Osteocyte (in vitro differentiated cells): ENCODE measurements at places on chromosomes 7 and 10. TPM values are rescaled to one million over a fixed set of nuclear protein-coding genes. Genes with fewer than 3 reads are reported as not detected.

DNA sequence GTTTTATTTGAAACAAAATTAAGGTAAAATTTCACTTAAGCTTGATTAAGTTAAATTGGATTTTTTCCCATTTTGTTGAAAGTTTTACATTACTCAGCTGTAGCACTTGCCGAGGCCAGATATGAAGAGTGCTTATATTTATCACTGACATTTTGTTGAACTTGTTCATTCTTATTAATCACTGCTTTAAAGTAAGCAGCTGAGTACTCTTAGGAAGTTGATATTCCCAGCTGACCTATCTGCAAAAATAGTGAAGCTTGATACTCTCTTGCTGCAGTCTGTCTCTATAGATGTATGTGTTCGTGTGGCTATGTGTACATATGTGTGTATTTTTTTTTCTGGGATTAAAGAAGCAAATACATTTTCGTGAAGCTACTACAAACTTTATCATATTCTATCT, 150.0 kb downstream of the SKAP2 start:
- no peak for DNase-seq

DNA sequence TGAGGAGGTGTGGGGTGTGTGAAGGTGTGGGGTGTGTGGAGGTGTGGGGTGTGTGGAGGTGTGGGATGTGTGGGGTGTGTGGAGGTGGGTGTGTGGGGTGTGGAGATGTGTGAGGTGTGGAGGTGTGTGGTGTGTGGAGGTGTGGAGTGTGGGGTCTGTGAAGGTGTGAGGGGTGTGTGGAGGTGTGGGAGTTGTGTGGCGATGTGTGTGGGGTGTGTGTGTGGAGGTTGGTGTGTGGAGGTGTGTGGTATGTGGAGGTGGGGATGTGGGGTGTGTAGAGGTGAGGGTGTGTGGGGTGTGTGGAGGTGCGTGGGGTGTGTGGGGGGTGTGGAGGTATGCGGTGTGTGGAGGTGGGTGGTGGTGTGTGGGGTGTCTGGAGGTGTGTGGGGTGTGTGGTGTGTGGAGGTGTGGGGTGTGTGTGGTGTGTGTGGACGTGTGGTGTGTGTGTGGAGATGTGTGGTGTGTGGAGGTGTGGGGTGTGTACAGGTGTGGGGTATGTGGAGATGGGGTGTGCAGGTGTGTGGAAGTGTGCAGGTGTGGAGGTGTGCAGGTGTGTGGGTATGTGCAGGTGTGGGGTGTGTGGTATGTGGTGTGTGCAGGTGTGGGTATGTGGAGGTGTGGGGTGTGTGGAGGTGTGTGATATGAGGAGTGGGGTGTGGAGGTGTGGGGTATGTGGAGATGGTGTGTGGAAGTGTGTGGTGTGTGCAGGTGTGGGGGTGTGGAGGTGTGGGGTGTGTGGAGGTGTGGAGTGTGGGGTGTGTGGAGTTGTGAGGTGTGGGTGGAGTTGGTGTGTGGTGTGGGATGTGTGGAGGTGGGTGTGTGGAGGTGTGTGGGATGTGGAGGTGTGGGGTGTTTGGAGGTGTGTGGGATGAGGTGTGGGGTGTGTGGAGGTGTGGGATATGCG, 34.5 kb downstream of the SPDYE17 start:
- DNase-seq, result no peak

DNA sequence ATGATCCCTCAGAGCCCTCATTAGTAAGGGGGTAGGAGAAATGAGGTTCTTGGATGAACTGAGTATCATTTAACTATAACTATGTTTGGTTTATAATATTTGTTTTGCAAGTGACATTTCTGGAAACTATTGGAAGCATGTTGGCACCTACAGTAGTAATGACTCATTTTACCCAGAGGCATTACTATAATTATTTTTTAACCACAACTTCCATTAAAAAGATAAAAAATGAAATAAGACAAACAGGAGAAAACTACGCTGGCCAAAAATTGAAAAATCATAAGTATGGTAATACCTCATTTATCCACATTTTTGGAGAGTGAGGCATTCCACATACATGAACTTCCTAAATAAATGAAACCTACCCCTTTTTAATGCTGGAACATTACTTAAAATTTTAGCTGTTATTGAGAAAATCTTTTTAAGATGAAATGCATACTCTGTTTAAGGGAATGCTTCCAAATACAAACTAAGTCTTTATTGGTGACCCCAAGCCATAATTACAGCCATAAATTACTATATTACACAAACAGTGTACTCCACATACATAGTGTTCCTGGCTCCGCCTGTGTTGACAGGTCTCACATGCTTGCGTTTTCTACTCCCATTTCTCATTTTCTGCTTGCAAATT, 84.6 kb upstream of the CAPZA2 start:
- no peak for DNase-seq

GRCh38 chr7:5283421-5284303, 919 bp downstream of the SLC29A4 start:
- DNase-seq, result no peak

DNA sequence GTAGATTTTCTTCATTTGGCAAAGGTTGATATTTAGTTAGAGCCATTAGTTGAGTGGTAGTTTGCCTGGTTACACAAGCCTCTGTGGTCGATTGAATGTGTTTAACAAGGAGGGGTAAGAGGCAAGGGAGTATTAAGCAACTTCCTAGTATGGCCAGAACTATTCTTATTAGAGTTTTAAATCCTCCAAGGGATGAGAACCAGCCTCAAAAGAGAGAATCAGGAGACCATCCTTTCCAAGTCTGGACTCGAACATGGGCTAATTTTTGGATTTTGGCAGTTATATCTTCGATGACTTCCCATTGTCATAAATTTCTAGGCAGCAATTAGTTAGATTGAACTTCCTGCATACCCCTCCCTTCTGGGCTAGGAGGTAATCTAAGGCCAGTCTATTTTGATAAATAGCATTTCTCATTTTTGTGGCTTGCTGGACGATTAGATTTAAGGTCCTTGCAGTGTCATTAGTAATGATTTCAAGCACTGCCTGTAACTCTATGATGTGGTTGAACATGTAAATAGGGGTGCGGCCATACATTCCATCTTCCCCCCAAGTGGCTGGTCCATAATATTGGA, 219.5 kb upstream of the KCND2 start:
- no peak for DNase-seq

DNA sequence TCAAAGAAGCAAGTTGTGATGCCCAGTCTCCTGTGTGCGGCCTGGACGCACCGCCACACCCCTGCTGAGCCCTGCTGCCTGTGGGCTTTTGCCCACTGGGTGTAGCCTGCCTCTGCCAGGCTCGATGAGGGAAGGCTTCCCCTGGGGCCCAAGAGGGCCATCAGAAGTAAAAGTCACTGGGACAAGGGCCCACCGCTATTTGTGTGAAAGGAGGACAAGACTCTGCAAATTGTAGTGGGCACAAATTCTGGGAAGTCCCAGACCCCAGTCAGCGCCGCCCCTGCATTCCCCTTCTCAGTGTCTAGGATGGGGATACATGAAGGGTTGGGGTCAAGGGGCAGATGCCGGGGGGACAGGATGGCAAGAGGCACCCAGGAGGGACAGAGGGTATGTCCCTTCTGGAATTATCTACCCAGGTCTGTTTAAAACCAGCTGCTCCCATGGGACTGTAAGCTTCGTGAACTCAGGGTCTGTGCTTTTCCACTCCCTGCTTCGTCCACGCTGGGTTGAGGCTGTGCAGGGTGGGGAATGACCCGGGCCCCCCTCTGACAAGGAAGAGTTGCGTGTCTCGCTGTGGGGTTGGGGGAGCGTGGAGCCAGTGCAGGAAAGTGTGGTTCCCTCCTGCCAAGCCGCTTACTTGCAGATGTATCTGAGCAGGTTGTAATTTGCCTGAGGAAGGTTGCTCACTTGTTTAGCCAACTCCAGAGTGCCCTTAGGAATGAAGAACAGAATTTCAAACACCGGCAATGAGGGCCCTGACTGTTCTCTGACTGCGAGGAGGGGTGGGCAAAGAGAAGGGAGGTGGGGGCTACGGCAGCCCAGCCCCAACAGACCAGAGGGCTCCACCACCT, 147.2 kb downstream of the MAPK8 start:
- peak; percentile 73 for DNase-seq

- no peak for DNase-seq
Measured at GRCh38 chr10:68075550-68076004, 494 bp upstream of the HERC4 start.

DNA sequence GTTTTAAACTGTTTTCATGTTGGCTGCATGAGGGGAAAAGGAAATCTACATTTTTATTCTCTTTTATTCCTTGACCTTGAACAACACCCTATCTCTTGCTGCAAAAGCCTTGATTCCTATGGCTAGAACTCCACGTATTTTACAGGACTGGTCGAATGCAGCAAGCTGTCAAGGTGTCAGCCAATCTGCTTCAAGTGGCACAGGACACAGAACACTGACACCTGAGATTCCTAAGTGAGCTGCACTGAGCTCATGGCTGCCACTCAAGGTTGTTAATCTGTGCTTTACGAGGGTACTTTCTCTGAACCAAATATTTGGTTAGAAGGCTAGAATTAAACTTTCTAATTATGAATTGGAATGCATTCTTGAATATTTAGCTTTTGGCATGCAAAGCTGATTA, 349.7 kb upstream of the COBL start:
- DNase-seq, result no peak

GRCh38 chr7:45256775-45257174, 99.2 kb downstream of the RAMP3 start:
- no peak for DNase-seq

DNA sequence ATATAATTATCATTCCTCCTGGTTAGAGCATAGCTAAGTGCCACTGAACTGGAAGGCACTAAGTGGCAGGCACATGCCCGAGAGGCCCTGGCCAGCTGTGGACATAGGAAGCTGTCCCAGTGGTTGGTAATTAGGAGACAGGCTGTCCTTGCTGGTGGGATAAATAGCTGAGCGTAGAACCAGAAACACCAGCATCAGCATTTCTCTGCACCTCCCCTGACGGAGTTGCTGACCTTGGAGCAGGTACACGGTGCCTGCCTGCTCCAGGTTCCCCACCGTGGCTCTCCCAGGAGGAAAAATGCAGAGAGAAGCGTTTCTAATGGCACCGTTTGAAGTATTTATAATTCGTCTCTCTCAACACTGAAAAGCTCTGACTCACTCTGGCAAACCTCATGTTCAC, 5.6 kb upstream of the ABLIM1 start:
- no peak for DNase-seq

DNA sequence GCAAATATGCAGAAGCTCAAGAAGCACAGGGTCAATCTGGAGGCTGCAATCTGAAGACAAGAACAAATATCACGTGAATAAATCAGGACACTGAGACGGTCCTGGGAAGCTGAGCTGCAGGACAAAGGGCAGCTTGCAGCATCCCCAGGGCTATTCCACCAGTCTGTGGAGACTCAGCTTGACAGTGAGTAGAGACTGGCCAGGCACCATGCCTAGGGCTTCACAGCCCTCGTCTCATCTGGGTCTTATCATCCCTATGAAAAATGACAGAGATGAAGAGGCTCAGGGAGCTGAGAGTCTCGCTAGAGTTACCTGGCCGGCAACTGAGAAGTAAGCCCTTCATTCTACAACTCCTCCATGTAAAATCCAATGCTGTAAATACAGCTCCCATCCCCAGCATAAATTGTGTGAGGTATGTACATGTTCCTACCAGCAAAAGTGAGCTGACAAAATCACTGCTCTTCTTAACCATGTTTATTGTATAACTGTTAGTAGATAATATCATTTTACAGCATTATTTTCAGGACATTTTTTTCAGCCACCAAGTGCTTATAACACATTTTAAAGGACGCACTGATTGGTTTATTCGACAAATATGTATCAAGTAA, 186.6 kb upstream of the IGFBP3 start:
- no peak for DNase-seq

- peak; percentile 78 for DNase-seq
Measured at GRCh38 chr7:84633-85020, 107.7 kb upstream of the FAM20C start.

DNA sequence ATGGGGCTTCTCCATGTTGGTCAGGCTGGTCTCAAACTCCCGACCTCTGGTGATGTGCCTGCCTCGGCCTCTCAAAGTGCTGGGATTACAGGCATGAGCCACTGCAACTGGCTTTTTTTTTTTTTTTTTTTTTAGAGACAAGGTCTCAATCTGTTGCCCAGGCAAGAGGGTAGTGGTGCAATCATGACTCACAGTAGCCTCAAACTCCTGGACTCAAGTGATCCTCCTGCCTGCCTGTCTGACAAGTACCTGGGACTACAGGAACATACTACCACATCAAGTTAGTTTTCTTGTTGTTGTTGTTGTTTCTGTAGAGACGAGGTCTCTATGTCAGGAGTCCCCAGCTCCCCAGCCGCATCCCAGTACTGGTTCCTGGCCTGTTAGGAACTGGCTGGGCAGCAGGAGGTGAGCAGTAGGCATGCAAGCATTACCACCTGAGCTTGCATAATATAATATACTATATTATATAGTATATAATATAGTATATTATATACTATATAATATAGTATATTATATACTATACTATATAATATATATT, 55.7 kb downstream of the TPK1 start:
- no peak for DNase-seq

GRCh38 chr10:43256531-43257346, 10.1 kb downstream of the RASGEF1A start:
- peak; percentile 73 for DNase-seq

- no peak for DNase-seq
Measured at GRCh38 chr10:98649170-98649569, 202.4 kb upstream of the HPS1 start.

GRCh38 chr7:74475987-74476350, 22.3 kb downstream of the GTF2IRD1 start:
- no peak for DNase-seq

GRCh38 chr10:117427356-117427755, 52.1 kb upstream of the PDZD8 start:
- DNase-seq, result no peak

DNA sequence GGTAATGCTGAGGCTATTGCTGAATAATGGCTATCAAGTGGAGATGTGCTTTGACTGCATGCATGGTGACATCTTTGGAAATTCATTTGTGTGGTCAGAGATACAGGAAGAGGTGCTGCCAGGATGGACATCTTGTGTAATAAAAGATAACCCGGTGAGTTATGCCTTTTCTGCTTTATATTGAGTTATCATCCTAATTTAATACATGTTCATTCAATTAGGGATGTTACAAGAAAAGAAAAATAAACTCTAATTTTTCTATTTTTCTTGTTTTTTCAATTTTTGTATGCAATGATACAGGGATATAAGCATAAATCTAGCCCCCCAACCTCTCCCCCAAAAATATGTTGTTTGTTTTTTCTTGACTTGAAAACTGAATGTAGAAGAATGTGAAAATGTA, 26.4 kb upstream of the LMOD2 start:
- no peak for DNase-seq

GRCh38 chr10:68566955-68567354, 6.8 kb downstream of the TET1 start:
- DNase-seq, result no peak

GRCh38 chr10:94046098-94046497, 52.4 kb downstream of the PLCE1 start:
- DNase-seq, result no peak

DNA sequence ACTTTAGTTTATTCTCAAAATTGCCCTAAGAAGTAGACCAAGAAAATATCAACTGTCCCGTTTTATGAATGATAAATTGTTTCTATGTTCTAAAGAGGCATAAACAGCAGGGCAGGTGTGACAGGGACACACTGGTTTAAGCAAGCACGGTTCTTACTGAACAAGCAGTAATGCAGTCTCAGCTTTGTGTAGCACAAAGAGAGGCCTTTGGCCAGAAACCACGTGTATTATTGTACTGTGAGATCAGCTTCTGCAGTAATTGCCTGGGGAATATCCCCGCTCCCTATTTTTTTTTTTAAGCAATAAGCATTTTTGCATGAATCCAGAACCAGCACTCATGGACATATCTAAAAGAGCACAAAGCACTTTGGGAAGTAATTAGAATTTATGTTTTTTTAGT, 255.4 kb downstream of the WDR11 start:
- DNase-seq, result no peak

SPDYE5 gene
- not detected in 2 replicates for total RNA-seq

INMT gene
- 1.5 and 2.0 TPM in 2 replicates for total RNA-seq
